ENCODE measurements at places on chromosomes 2 and 18. TPM values are rescaled to one million over a fixed set of nuclear protein-coding genes. Genes with fewer than 3 reads are reported as not detected.

- no peak for DNase-seq
Measured at GRCh38 chr18:11150271-11150615, 874 bp upstream of the PIEZO2 start.

DNA sequence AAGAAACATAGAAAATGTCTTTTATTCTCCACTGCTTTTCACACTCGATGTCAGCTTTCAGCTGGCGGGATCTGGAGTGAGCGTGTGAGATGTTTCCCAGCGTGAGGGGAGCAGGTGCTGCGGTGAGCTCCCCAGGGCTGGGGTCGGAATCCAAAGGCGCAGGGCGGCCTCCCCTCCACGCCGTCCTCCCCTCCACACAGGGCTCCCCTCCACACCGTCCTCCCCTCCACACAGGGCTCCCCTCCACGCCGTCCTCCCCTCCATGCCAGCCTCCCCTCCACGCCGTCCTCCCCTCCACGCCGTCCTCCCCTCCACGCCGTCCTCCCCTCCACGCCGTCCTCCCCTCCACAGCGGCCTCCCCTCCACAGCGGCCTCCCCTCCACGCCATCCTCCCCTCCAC, 26.9 kb upstream of the KCNG2 start:
- no peak for DNase-seq

GRCh38 chr18:77948567-77948966, 698.9 kb downstream of the GALR1 start:
- no peak for DNase-seq

GRCh38 chr2:14944562-14945346, 312.2 kb downstream of the LRATD1 start:
- no peak for DNase-seq

DNA sequence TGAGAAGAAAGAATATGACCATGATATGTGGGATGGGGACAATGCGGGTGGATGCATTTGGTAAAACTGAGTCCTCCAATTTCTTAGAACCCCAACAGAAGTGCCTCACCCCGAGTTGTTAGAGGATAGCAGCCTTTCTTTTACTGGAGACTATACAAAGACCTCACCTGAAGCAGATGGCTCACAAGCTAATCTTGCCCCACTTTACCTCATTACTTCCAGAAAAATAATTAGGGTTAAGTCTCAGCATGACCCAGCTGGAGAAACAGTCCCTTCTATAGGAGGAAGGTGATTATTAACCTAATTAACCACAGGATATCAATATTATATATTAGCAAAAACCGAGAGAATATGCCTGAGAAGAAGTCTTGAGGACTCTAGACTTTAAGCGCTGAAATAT, 128.4 kb downstream of the PDE1A start:
- no peak for DNase-seq

DNA sequence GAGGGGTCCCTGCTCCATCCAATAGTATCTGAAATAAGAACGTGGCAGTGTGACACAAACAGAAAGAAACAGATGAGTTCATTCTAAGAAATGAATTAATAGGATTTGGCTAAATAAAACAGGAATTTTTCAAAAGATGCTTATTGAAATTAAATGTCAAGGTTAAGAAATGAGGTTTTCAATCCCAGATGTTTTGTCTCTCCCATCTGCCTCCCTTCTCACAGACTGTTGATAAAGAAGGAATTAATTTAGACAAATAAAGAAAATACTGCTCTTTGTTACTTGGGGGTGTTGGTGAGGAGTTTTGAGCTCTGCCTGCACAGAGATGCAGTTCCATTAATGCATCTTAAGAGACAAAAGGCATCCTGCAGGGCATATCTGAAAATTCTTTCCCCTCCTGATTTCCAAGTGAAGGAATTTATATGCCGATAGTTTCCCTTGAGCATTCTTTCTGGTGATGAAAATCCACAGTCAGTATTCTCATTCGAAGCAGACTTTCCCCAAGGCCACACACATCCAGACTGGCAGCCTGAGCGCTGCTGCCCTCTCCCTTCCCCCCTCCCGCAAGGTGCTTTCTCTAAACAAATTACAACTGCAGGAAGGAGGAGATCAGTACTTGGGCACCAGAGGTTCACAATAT, 385.4 kb upstream of the RND3 start:
- DNase-seq: no peak

DNA sequence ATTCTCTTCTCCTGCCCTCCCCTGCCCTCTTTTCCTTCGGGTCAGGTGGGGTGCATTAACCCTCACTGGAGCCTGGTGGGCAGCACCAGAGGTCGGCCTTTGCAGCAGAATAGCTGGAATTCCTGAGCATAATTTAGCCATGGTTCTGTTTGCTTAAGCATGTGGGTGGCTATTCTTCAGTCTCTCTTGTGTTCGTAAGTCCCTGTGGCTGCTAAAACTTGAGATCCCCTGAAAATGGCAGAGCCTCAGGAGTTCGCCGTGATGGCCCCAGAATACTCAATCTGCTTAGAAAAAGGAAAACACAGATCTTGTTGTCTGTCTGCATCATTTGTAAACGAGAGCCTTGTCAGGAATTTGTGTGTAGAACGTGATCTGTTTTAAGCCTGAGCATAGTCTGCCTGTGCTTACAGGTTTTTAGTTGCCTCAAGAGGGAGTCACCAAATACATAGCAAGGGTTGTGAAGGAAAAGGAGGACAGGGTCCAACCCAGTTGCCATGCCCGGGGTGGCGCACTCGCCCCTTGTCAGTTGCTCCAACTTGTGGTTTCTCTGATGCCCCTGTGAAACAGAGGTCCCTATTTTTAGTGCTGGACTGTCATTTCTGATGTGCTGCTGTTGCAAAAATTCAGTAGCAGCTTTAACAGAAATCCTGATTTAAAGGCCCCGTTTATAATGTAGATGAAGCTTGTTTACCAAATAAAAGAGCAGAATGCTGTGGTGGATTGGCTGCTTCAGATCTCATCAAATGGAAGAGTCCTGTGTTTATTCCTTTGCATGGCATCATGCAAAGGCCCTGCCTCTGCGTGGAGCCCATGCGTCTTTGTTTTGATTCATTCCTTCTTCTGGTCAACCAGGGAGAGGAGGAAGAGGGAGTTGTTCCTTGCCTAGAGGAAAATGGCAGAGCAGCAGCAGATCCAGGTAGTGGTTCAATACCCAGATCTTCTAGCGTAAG, 74.8 kb downstream of the WDSUB1 start:
- DNase-seq: no peak

DNA sequence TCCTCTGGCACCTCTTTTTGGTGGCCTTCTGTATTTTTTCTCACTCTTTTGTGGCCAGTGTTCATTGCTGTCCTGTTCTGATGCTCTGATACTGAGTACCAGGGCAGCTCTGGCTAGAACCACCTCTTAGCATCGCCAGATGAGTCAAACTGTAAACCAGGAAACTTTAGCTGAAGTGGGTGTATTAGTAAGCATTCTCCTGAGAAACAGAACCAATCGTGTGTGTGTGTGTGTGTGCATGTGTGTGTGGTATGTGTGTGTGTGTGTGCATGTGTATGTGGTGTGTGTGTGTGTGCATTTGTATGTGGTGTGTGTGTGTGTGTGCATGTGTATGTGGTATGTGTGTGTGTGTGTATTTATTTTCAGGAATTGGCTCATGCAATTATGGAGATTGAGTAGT, 166.3 kb upstream of the SKOR2 start:
- DNase-seq: no peak

- no peak for DNase-seq
Measured at GRCh38 chr2:207546822-207547221, 17.1 kb downstream of the CREB1 start.

- DNase-seq: no peak
Measured at GRCh38 chr2:5777131-5777535, 84.9 kb downstream of the SOX11 start.

- DNase-seq: no peak
Measured at GRCh38 chr2:143138292-143138691, 9.1 kb downstream of the ARHGAP15 start.

GRCh38 chr2:192148620-192149321, 46.0 kb downstream of the TMEFF2 start:
- DNase-seq: no peak

GRCh38 chr2:98026927-98027522, 31.3 kb upstream of the TMEM131 start:
- DNase-seq: no peak

DNA sequence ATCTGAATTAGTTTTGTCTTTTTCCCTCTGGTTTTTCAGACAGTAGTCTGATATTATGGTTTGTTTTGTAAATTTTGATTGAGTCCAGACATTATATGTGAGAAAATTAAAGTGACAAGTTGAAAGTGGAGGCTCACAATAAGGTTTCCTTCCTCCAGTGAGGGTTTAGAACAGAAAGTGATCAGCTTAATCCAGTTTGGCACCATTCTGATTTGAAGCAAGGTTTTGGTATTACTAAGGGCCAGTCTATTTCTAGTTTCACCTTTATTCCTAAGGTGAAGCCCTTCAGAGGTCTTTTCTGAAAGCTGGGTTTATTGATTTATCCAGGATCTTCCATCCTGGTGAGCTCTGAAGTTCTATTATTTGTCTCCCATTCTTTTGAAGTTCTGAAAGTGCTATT, 68.7 kb downstream of the CDC42EP3 start:
- DNase-seq: no peak

- no peak for DNase-seq
Measured at GRCh38 chr2:75799859-75800258, 89.1 kb upstream of the GCFC2 start.

DNA sequence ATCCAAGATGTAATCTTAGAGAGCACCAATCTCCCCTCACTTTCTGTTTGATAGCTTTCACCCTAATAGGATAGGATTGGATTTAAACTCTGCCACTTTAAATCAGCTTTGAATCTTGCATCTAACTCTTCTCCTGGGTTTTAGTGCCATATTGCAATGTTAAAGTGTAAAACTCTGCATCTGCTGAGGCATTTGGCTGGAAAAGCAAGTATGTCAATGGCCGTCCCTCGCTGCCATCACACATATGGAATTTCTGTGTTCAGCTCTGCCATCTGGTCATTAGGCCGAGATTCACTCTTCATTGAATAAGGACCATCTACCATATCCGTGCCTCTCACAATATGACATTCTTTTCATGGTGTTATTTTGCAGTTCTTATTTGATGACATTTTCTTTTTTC, 728.1 kb upstream of the PIK3C3 start:
- DNase-seq: no peak

DNA sequence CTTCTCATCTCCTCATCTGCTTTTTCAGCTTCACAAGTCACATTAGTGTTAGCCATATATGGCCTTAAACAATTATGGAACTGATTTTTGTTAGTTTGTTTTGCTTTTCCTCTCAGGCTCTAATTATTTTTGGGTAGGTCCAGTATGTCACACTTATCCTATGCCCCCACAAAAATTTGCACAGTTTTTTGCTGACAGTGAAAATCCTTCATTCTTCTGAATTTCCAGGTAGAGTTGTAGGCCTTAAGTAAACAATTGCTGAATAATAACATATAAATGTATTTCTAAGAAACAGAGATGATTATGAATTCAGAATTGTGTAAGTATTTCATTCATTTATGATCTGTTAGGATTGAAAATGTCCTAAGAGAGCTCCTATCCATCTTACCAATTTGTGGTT, 8.6 kb upstream of the SERPINB10 start:
- no peak for DNase-seq

DNA sequence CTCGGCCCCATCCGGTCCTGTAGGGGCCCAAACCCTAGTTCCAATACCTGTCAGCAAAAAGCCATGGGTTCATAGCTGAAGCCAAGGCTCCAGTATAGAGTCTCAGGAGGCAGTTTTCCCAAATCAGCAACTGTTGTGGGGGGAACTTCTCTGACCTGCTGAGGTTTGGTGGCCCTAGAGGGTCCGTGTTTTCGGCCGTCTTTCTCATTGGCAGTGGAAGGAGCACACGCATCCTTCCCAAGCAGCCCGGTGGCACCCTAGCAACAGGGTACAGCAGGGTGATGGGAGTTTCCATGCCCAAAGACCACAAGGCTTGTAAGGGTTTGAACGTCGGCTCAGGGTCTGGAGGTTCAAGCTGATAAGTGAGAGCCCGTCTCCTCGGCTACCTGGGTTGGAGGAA, 6.6 kb downstream of the FOSL2 start:
- DNase-seq: no peak

DNA sequence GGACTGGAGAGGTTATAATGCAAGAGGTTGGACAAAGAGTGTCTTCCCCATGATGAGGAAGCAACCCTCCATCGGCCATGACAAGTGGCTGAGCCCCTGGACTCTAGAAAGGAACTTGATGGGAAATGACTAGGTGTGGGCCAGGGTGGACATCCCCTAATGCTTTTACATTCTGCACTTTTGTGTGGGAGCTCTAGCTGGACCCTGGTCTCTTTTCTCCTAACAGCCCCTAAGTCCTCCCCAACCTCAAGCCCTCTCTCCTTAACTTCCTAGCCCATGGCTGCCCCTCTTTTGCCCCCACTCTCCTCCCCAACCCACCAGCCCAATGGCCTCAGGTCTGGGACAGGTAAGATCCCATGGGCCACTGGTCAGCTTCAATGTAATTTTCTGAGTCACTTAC, 2.4 kb downstream of the CD207 start:
- DNase-seq: no peak

GRCh38 chr2:240292619-240293525, 142.6 kb upstream of the GPC1 start:
- no peak for DNase-seq

GRCh38 chr2:75431276-75431675, 129.5 kb downstream of the EVA1A start:
- DNase-seq: no peak

GRCh38 chr2:11754700-11755015, 8.2 kb downstream of the LPIN1 start:
- no peak for DNase-seq

The DAW1 gene
- not detected for polyA plus RNA-seq

The FASTKD1 gene
- polyA plus RNA-seq: 17.4 TPM

The CCDC150 gene
- not detected for polyA plus RNA-seq

The INHBB gene
- not detected for polyA plus RNA-seq

The SERPINB2 gene
- not detected for polyA plus RNA-seq

The PROKR1 gene
- polyA plus RNA-seq: not detected

The FAM124B gene
- polyA plus RNA-seq: 1.2 TPM

The CNTNAP5 gene
- polyA plus RNA-seq: not detected
